AG08396 (cell line): ENCODE measurements at places on chromosomes 4 and X.

DNA sequence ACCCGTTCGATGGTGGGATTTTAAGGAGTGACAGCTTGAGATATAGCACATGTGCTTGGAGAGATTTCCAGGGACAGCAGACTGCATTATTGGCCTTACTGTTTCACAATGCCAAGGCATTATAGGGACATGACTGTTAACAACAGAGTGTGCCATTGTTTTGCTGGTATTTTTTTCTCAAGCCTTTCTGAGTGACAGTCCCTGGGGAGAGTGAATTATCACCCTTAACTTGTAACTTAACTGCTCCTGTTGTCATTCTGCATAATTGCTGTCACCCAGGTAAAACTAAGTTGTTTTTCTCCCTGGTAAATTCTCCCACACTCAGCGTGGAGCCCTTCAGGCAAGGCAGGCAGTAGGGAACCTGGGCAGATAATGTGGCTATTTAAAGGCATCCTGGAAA lies 989.2 kb upstream of the LCORL start:
- no peak for DNase-seq

- DNase-seq = no peak
Observed at GRCh38 chr4:59855630-59856352, 1344.3 kb upstream of the ADGRL3 start.

GRCh38 chr4:10666616-10667015 lies 18.0 kb downstream of the CLNK start:
- DNase-seq = no peak

GRCh38 chr4:173936861-173937260 lies 346.6 kb downstream of the FBXO8 start:
- no peak for DNase-seq

DNA sequence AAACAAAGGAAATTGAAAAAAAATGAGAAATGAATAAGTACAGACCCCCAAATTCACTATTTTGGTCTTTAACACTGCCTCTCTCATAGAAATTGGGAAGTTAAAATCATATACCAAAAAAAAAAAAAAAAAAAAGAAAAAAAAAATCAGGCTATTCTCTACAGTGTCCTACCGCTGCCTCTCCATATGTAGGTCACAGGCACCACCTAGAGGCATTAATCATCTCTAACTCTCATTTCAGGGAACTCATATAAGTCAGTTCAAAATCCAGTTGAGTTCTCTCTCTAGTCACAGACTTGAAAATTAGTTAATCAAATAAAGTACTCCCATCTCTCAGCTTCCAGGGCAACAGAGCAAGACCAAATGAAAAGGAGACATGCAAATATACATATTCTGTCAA lies 47.9 kb downstream of the COX18 start:
- peak; percentile 24 for DNase-seq

- no peak for DNase-seq
Observed at GRCh38 chr4:98996765-98997068, 1.2 kb downstream of the METAP1 start.

- DNase-seq = no peak
Observed at GRCh38 chrX:2689773-2690666, 1.1 kb upstream of the CD99 start.

DNA sequence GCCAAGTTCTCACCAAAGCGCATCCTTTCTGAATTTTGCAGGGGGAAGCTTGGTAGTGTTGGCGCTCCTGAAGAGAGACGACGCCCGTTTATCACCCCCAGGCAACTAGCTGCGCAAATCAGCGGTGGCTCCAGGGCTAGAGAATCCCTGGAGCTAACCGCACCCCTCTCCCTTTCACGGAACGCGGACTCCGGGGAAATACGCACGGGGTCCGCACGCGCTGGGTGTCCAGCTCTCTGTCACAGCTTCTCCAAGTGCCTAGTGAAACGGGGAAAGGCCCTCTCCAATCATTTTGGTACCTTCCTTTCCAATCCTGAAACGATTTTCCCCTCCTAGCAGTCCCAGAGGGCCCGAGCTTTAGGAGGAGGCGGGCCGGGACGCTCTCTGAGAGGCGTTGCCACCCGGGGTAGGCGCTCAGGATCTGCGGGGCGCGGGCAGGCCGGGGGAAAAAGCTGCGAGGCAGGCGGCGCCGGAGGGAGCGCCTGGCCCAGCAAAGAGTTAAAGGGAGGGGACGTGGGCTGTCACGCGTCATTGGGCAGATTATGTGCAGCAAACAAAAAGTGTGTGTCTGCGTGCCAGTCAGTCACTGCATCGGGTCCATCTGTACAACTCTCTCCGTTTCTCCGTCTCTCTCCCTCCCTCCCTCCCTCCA lies at the start of gene PRDM8:
Gene PRDM8 (plus strand): TSS at position 582 of the 652 bp plus-strand sequence. CDS start 2,578 bp downstream, outside the sequence.
- DNase-seq = no peak

DNA sequence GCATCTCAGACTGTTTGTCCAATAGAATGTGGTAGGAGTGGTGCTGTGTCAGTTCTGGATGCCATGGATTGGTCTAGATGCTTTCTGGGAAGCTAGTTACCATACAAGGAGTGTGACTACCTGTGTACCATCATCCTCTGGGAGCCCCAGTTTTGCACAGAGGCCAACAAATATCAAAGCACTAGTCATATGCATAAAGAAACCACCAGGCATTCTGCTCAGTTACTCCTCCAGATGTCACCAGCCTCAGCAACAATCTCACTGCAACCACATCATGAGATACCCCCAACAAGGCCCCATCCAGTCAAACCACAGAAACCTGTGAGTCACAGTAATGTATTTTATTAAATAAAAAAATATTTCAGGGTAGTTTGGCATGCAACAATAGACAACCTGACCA lies 435.8 kb upstream of the CPEB2 start:
- no peak for DNase-seq

- DNase-seq = no peak
Observed at GRCh38 chr4:137892134-137892533, 350.0 kb downstream of the SLC7A11 start.

- no peak for DNase-seq
Observed at GRCh38 chr4:143617994-143618679, 82.3 kb downstream of the FREM3 start.

DNA sequence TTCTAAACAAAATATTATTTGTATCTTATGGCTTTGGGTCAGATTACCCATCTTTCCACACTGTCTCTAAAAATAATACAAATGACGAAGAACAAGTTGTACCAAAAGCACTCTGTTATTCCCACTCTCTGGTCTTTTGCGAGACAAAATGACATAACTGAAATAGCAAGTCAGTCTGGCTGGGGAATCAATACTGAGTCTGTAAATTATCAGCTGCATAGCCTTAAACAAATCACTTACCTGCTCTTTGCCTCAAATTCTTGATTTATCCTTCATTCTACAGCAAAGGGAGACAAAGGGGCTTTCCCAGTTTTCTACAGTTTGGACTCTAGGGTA lies 40.9 kb downstream of the SOWAHB start:
- no peak for DNase-seq

- no peak for DNase-seq
Observed at GRCh38 chrX:150298841-150299551, 64.1 kb upstream of the MAMLD1 start.

DNA sequence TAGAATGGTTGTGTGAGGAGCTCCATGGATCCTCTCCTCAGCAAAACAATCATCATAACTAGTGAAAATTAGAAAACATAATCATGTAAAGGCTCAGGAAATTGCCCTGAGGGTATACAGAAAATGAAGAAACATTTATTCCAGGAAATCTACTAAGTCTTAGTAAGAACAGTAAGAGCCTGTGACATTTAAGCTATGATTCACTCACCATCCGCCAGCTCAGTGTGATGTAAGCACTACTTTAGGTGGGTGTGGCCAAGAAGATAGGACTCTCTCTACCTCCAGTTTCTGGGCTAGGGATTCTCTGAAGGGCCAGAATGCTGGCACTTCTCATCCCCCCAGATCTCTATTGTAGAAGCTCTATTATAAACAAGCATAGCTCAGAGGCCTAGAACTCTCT lies 147.5 kb downstream of the DLG3 start:
- peak; percentile 50 for DNase-seq

GRCh38 chr4:140243278-140243753 lies 89.3 kb upstream of the MAML3 start:
- DNase-seq = no peak

GRCh38 chrX:7828594-7828993 lies 14.4 kb upstream of the VCX start:
- no peak for DNase-seq

DNA sequence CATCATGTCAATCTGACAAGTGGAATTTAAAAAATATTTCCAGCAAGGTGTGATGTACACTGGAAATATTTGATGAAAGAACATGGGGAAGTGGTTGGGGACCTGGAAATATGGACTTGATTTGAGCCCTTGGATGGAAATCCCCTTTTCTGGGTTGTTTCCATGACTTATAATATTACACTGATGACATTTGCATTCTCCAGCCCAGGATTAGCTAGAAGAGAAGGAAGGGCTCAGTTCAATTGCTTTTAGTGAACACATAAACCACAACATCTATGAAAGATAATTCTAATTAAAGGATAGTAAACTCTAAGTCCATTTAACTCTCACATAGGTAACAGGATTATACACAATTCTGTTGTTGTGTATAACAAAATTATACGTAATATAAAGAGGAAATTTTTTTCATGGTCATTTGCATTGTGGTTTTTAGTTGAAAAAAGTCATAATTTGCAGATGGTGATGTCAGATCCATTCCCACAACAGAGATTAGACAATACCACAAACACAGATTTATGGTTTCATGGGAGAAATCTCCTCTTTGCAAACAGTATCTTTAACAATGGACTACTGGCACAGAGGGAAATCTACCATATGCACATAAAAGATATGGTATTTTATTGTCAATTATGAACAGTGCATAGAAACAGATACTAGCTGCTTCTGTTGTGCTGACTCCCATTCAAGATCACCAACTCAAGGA lies 126.5 kb downstream of the DKK2 start:
- no peak for DNase-seq

DNA sequence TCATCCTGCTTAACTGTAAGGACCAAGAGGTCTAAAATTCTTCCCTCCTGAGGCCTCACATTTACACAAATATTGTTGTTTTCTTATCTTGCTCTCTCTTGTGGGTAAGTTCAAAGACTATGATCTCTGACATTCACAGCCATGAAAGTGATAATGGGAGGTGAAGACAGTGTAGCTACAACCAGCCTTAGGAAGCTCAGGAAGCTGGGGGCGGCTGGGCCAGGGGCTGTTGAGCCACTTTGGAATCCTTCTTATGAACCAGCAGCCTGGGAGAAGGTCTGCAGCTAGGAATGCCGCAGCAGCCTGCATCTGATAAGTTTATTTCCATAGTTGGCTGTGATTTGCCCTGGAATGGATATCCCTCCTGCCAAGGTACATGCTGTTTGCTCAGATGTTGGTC lies 316.2 kb downstream of the STIM2 start:
- no peak for DNase-seq

DNA sequence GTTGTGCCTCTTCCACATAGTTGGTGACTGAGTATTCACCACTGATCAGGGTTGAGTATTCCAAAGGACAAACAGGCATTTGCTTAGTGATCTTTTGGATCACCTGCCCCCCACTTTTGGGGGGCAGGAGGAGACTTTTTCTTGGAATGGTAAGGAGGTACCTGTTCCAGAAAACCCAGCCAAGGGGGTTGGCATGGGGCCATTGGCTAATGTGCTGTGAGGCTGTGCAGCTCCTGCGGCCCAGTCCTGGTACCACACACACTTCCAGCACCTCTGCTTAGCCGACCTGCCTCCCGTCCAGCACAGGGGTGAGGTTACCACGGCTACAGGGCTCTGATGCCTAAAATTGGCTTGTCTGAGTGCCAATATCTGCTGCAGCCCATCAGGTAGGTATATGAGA lies 40.1 kb upstream of the MGST2 start:
- no peak for DNase-seq

- DNase-seq = peak; percentile 85
Observed at GRCh38 chrX:118726887-118727685, at the start of gene IL13RA1. Gene IL13RA1 (plus strand): TSS chrX:118727606. CDS start chrX:118727639, 33 bp downstream.

GRCh38 chrX:44898411-44899221 lies 25.6 kb downstream of the KDM6A start:
- DNase-seq = no peak

DNA sequence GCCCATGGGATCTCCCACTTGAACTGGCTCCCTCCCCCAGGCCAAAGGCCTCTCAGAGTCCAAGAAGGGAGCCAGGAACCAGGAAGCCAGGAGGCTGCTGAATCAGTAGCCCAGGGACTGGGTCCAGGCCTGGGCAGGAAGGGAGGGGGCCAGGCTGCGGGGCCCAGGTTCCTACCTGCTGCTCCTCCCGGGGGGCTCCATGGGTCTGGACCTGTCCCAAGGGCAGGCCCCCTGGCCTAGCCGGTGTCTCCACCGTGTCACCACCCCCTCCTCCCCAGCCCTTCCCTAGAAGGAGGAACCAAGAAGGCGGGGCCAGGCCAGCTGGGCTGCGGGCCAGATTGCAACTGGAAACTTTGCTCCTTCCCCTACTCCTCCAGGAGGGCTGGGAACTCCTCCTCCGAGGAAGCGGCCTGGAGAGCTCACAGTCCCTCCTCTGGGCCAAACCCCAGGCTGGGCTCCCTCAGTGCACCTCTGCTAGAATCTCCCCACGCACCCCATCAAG lies at the start of gene IQSEC2:
Gene IQSEC2 (minus strand): TSS at position 264 of the 502 bp plus-strand sequence.
- peak; percentile 78 for DNase-seq

- DNase-seq = no peak
Observed at GRCh38 chr4:147477439-147477838, 3.5 kb upstream of the EDNRA start.

GRCh38 chrX:133048751-133049150 lies 48.2 kb downstream of the USP26 start:
- DNase-seq = no peak

GRCh38 chrX:96432647-96433046 lies 252.0 kb upstream of the DIAPH2 start:
- no peak for DNase-seq

GRCh38 chr4:106585915-106586349 lies 217.4 kb upstream of the GIMD1 start:
- no peak for DNase-seq

DNA sequence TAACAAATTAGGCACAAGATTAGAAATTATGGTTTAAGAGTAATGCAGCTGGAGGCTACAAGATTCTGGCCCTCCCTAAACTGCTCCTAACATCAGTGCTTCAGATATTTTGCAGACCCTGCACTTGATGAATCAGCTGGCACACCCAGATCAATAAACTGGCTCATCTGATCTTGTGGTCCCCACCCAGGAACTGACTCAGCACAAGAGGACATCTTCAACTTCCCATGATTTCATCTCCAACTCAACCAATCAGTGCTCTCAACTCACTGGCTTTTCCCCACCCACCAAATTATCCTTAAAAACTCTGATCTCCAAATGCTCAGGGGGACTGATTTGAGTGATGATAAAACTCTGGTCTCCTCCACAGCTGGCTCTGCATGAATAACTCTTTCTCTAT lies 21.7 kb upstream of the TMEM33 start:
- DNase-seq = no peak

- DNase-seq = no peak
Observed at GRCh38 chrX:67651437-67652142, 107.8 kb downstream of the AR start.

DNA sequence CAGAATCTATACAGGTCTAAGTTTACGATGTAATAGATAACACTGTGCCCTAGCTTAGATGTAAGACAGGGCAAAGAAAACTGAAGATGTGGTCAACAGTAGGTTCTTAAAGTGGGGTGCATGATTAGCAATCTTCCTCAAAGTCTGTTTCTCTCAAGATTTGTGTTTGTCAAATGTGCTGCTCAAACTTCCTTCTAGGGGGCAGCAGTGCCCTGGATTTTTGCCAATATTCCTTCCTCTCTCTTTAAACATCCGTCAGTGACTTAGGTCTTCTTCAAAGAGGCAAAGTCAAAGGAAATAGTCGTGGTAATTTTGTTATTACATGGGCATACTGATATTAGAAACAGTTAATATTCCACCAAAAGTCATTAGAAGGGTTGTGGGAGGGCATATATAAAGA lies 4.2 kb upstream of the PDHA2 start:
- DNase-seq = no peak
